ENCODE measurements at places on chromosomes 12 and 14. TPM values are rescaled to one million over a fixed set of nuclear protein-coding genes. Genes with fewer than 3 reads are reported as not detected.

The PIANP gene
- 1.2 TPM for polyA plus RNA-seq

The LRP1 gene
- 49.9 TPM for polyA plus RNA-seq

The WNT5B gene
- polyA plus RNA-seq, result 22.2 TPM

The CPSF6 gene
- polyA plus RNA-seq, result 49.5 TPM

The PTGER2 gene
- 56.9 TPM for polyA plus RNA-seq

The C12orf50 gene
- polyA plus RNA-seq, result not detected

The PLD4 gene
- 0.01 TPM for polyA plus RNA-seq

The PCED1B gene
- 1.1 TPM for polyA plus RNA-seq

Measured in AG04450 (cell line).